ENCODE measurements at places on chromosomes 5 and 9.

DNA sequence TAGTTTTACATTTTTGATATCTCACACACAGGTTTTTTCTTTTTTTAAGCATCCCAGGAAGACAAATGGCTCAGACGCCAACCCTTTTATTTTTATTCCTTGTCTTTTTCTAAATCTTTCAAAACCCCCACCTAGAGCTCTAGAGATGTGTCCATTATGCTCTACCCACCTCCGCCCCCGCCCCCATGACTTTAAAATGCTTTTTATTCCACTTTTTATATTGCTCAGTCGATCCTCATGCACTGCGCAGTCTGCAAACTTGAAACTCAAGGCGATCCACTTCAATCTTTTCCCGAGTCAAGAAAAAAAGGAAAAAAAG lies 411 bp upstream of the MAT2B start:
- no peak for DNase-seq

GRCh38 chr5:34507933-34508332 lies 148.2 kb upstream of the RAI14 start:
- DNase-seq, result no peak

DNA sequence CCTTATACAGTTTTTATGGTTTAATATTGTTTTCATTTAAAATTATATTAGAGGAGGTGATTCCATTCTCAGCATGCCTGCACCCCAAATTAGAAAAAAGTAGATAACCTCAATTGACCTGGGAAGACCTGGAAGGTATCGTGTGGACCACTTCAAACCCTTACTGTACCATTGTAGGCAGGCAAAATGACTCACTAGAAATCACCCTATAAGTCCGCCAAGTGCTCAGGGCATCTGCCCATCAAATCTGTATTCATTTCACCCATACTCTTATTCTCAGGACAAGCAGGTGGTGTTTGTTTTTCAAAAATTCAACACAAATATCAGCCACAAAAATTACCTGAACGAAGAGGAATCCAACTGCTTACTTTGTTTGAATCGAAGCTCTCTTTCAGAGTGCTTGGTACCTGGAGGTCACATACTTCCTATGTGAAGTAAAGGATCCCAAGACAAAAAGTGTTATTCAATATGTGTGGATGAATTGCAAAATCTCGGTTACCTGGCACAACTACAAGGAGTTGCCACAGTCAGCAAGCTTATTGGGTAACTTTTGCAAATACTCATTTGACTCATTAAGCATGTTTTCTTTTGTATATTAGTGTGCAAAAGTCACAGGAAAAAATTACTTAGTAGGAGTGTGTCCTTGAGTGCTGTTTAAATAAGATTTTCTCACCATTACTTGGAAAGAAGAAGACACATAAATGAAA lies 216.2 kb downstream of the ENC1 start:
- DNase-seq, result no peak

DNA sequence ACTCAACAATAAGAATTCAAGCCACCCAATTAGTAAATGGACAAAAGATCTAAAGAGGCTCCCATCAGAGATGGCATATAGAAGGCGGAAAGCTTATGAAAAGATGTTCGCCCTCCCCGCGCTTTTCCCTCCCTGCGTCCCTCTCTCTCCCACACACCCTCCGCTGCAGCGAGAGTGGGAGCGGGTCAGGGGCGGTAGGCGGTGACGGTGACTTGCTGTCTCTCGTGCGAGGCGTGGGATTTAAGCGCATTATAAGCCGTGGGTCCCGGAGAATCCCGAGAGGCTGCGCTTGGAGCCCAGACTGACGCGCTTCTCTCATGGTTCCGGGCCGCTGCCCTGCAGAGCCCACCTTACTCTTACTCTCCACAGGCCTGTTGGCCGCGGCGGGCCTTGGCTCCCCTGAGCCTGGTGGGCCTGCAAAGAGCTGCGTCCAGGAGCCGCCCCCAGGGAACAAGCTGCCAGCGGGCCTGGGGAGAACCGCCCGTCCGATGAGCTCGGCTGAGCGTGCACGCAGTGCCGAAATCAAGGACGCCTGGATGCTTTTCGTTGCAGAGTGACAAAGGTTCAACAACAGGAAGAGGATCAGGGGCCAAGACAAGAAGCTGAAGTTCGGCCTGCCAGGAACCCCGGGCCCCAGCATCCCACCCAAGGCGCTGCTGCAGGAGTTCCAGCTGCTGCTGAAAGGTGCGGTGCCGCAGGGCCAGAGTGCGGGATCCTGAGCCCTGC lies 42.6 kb upstream of the BICD2 start:
- DNase-seq, result no peak

GRCh38 chr9:119986713-119987112 lies 593.3 kb downstream of the CDK5RAP2 start:
- DNase-seq, result no peak

DNA sequence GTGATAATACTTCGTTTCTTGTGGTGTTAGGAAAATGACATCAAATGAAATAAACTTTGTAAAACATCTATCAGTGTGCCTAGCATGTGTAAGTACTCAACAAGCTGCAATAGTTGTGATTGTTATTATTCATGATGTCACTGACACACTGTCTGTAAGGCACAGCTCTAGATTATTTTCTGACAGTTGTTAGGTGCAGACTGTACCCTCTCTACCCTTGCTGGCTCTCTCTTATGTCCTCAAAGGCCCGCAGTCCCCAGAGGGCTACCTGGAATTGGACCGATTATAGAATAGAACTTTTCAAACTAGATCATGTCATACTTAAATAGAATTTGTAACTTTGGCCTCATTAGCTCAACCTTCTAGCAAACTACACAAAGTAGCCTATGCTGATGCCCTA lies 65.9 kb upstream of the VCAN start:
- DNase-seq, result no peak

DNA sequence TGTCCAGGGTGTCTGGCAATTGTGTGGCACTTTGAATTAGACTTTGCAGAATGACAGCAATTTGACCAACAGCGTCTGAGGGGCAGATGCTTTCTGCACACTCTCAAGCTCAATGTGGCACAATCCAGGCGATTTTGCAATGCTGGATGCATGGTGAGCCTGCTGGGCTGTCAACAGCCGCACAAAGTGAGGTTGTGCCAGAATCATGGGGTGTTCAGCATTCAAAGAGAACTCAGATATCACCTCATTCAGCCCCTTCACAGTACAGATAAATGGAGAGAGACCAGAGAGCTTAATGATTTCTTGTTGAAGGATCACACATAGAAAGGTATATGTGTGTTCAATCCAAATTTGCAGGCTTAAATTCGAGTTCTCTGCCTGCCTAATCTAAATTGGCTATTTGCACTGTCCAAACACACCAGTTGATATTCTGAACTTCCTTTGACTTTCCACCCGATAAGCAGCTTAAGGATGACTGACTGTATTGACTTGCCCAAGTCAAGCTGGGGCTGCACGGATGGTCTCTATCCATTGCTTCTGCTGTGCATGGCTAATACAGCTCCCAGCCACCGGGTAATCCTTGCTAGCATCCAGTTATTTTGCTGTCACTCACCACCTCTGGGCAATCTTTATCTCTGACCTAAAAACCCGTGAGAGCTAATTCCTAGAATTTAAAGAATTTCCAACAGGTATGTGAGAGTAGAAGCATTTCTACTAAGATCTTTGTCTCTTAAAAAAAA lies 157.9 kb upstream of the TAS2R1 start:
- no peak for DNase-seq

GRCh38 chr9:91949392-91949945 lies 559 bp downstream of the ROR2 start:
- no peak for DNase-seq

DNA sequence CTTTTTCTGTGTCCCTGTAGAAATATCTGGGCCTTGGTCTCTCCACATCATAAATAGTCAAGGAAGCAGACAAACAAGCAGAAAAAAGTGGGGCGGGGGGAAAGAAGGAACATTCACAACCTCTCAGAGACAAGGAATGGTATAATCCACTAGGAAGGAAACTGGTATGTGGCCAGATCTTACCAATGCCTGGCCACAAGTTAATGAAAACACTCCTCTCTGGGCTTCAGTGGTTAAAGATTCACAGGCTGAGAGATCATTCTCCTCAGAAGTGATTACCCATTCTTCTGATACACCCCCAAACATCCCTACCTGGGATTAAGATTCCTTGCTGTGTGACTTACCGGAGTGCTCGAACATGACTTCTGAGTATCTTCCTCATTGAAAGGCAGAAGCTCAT lies 290.6 kb downstream of the MARCHF11 start:
- DNase-seq, result no peak

- DNase-seq, result no peak
These were observed 19.0 kb upstream of the NR5A1 start for GRCh38 chr9:124526174-124526573.

DNA sequence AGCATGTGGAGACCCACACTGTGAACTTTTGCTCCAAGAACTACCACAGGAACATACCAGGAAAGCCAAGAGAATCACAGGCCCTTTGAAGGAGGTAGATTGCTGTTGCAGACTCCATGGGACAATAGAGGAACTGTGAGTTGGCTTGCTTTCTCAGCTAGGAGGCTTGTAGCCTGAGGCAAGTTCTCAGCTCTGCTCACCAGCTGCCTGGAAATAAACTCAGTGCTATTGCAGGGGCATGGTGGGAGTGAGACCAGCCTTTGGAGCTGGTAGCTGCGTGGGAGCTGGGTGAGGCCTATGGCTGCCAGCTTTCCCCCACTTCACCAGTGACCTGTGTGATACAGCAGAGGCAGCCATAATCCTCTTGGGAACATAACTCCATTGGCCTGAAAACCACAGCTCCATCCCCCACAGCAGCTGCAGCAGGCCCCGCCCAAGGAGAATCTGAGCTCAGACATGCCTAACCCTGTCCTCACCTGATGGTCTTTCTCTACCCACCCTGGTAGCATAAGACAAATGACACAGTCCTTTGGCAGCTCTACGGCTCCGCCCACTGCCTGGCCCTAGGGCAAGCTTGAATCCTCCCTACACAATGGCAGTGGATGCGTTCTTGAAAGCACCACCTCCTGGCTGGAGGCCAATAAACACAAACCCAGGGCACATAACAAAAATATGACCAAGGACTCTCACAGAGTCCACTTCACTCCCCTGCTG lies 389.5 kb downstream of the KIF4B start:
- no peak for DNase-seq

DNA sequence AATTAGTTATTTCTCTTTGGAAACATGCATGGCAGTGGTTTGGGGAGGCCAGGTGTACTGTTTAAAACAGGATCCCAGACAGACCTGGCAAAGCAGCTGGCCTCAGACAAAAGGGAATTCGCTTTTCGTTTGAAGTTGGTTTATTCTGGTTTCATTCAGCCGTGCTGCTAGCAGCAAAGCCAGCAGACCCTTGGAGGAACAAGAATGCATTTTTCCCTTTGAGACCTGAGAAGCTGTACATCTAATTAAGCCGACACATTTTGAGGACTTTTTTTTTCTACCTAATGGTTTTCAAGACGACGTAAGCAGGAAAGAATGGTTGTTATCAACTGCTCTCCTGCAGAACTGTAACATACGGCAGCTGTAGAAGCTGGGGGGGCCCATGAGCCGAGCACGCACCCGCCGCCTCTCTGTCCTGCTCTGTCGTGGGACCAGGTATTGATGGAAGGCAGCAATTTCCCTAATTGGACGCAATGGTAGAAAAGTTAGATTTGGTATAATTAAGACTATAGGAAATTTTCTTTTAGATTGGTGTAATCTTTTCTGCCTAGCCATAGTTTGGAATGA lies 13.6 kb downstream of the PLEKHG4B start:
- no peak for DNase-seq

DNA sequence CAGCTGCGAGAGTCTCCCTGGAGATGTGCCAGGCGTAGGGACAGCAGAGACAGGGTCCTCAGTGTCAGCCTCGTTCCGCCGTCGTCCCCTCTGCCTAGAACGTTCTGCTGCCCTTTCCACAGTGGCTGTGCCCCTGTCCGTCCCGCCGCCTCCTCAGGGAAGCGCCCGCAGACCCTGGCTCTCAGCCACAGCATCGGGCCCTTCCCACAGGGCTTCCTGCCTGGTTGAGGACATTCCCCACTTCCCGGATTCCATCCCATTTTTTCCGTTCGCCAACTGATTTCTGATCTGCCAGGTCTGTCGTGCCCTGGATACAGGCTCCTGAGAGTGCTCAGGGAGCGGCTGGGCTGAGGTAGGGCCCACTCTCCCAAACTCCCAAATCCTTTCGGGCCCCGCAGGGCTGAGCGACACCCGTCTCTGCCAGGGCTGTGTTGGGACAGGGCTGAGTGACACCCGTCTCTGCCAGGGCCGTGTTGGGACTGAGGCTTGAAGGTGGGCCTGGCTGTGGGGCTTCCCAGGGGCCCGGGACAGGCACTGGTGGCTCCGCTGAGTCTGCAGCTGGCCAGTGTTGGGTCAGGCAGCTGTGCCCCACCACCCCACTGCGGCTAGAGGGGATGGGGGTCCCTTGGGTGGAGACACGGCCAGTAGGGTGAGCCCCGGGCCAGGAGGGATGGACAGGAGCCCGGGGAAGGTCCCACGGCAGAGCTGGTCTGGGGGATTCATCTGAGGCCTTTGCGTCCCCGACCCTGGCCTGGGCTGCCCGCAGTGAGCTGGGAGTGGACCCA lies 15.9 kb downstream of the DNLZ start:
- DNase-seq, result no peak
